ENCODE measurements at places on chromosomes 16 and 17. TPM values are rescaled to one million over a fixed set of nuclear protein-coding genes. Genes with fewer than 3 reads are reported as not detected.

Gene PTX4
- not detected for total RNA-seq

Gene TTYH2
- 3.6 TPM for total RNA-seq

Gene DOK4
- 38.6 TPM for total RNA-seq

Gene C17orf113
- total RNA-seq: under 0.01 TPM

Gene BLMH
- 27.9 TPM for total RNA-seq

Gene UTS2R
- not detected for total RNA-seq

Gene PROCA1
- 1.2 TPM for total RNA-seq

Gene SDR42E1
- total RNA-seq: under 0.01 TPM

Gene GOT2
- 34.1 TPM for total RNA-seq

Gene IL17C
- total RNA-seq: not detected

Gene SOX8
- total RNA-seq: under 0.01 TPM

Gene HEATR9
- not detected for total RNA-seq

Gene KRT39
- total RNA-seq: not detected

Gene CAVIN1
- total RNA-seq: 374 TPM

Gene MYOCD
- 5.2 TPM for total RNA-seq

Gene MYH2
- 0.97 TPM for total RNA-seq

Gene HS3ST6
- total RNA-seq: not detected

Gene ITGAX
- total RNA-seq: not detected

Gene ATP2A1
- total RNA-seq: 1.0 TPM

Gene HSPB9
- total RNA-seq: 0.14 TPM

Gene ELP5
- total RNA-seq: 30.9 TPM

Gene HBA1
- not detected for total RNA-seq

Gene GP1BA
- total RNA-seq: not detected

Gene ANKS4B
- not detected for total RNA-seq
